Hematopoietic multipotent progenitor cell treated with erythropoietin and hydrocortisone succinate and interleukin-3 and kit ligand, for 17 days (in vitro differentiated cells): ENCODE measurements at places on chromosomes 1 and 21.

- DNase-seq: no peak
These were observed 365.5 kb upstream of the RUNX1 start for GRCh38 chr21:35414507-35415139.

DNA sequence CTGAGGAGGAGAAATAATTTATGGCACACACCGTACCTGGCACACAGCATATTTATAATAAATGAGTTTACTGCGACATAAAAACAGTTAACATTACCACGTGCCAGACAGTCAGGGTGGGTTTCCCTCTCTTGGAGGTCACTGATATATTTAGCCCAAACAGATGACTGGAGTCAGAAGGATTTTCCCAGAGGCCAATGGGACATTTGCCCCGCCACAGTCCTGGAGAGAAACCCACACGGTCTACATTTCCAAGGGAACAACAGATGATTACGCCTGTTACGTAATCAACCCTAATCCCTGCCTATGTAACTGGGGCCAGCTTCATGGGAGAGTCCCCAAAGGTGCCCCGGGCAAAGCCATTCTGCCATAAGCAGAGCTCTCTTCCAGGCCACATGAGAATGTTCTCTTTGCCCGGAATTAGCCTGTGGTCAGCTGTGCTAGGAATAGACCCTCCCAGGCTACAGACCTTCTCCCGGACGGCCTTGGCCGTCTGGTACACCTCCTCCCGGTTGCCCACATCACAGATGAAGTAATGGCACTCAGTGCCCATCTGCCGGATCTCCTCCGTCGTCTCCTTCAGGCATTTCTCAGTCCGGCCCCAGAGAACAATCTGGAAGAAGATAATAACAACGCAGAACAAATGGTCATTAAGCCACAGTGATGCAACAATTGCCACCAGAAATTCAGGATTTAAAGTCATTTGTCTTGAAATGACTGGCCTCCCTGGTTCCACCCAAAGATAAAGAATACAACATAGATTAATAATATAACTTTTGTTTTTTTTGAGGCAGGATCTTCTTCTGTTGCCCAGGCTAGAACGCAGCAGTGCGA is 37.7 kb downstream of the DHRS3 start:
- no peak for DNase-seq

DNA sequence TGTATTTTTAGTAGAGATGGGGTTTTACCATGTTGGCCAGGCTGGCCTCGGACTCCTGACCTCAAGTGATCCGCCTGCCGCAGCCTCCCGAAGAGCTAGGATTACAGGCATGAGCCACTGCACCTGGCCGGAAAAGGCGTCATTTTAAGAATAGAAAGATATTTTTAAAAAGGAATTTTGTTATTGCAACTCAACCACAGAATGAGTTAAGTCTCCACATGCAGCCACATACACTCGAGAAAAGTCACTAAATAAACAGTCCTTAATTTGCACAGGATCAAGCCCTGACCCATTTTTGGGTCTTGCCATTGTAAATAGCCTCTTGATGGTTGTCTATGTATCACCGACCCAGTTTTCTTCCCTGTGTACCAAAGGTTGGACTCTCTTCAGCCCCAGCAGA is 85.5 kb downstream of the FBXO2 start:
- no peak for DNase-seq

GRCh38 chr1:75964760-75965408 is 32.7 kb upstream of the ASB17 start:
- no peak for DNase-seq

DNA sequence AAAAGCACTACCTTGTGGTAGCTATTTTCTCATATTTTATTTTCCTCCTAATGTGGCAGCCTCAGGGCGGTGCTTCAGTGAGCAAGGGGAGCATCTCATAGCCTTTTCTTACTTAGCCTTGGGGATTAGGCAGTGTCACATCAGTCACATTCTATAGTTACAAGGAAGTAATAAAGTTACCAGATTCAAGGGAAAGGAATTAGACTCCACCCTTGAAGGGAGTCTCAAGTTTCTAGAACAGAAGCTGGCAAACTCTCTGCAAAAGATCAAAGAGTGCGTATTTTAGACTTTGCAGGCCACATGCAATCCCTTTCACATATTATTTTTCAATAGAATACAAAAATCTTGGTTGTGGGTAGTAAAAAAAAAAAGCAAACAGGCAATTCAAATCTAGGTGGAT is 350.4 kb downstream of the AMY1C start:
- DNase-seq: no peak

DNA sequence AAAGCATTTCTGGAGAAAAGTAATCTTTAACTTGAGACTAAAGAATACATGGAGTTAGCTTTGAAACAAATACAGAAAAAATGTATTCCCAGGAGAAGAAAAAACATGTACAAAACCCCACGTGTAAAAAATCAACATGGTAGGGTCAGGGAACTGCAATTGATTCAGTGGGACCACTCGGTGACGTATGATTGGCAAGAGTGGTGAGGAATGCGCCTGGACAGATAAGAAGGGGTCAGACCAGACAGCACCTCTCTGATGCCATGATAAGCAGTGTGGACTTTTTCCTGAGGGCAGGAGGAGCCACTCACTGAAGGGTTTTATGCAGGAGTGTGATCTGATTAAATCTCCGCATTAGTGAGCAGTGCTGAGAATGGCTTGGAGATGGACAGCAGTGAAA is 142.5 kb downstream of the DAB1 start:
- no peak for DNase-seq

- no peak for DNase-seq
These were observed 204.7 kb downstream of the KAZN start for GRCh38 chr1:14803002-14803789.

- no peak for DNase-seq
These were observed 236.4 kb downstream of the SPATA17 start for GRCh38 chr1:217867446-217867995.

DNA sequence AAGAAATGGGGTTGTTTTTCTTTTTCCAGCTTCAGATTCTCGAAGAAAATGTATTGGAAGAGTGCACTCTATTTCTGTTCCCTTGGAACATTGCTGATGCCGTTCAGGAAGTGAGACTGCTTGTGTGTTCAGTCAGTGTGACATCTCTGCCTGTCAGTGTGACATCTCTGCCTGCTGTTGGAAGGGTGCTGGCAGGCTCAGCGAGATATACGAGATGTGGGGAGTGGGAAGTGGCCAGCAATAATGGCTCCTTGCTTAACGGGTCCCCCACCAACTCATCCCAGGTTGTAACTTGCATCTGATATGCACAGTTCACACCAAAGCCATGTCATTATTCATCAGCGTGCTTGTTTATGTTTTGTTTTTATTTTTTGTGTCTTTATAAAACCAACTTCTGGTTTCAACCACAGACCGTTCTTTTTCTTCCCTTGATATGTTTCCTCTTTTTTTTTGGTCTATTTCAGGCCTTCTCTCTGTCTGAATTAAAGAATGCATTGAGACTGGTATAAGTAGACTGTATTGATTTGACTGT is 145.4 kb downstream of the GALNT2 start:
- no peak for DNase-seq

- no peak for DNase-seq
These were observed 436.8 kb upstream of the NR5A2 start for GRCh38 chr1:199590708-199591107.

GRCh38 chr1:201157949-201158348 is 3.7 kb upstream of the TMEM9 start:
- no peak for DNase-seq

GRCh38 chr1:220575718-220576497 is 48.0 kb downstream of the MARK1 start:
- no peak for DNase-seq

DNA sequence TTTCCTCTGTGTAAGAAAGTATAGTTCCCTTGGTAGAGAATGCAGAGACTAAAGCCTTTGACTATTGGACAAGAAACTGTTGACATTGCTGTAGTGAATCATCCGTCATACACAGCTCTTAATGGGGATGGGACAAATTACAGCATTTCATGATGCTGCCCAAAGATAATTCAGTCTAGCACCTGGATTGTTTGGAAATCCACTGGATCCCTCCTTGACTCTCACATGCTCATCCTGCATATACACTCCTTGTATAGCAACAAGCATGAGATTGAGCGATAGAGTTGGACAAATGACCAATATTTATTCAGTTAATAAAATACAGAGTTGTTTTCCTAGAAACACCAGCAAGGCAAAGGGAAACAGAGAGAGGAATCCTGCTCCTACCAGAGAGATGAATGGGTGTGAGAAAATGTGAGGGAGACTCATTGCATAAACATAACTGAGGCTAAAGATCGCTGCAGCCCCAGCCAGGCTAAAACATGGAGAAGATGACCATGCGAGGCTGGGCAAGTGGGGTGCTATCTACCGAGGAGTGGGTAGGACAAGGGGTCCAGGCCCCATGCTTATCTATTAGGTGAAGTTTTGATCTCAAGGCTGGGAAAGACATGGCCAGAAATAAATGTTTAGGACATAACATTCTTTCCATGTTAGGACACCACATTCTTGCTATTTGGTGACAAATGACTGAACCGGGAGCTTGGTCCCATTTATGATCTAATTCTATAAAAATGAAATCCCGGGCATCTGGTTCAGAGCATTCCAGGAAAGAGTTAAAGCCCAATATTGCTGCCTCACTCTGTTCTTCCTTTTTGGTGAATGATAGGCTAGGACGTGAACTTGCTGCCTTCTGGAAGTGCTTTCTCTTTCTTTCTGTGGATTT is 153.2 kb downstream of the TGFB2 start:
- no peak for DNase-seq

GRCh38 chr1:17020502-17020901 is 8.8 kb upstream of the ATP13A2 start:
- DNase-seq: no peak

DNA sequence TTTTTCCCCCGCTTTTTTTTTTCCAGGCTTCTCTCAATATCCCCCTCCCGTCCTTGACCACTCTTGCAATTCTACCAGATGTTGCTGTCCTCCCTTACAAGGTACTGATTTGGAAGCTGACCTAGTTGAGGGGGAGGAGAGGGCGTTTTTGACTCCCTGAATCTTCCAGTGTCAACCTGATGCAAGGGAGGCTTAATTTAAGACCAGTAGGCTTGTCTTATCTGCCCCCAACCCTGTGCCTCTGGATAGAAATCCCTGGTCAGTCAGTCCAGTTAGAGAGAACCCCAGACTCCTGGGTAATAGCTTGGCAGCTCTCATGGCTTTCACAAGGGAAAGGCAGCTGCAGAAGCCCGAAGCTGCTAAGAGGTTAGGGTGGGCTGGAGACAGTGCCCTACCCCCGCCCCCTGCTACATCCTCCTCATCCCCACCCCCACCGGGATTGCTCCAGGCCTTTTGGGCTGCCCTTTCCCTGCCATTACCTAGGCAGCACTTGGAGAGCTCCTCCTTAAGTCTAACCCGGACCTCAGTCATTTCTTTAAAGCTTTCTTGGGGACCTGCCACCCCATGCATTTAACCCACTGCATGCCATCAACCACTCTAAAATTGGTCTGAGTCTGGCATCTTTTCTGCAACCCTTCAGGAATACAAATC is 3.6 kb downstream of the ACKR1 start:
- no peak for DNase-seq

- DNase-seq: no peak
These were observed 213.4 kb upstream of the PTBP2 start for GRCh38 chr1:96508233-96508632.

DNA sequence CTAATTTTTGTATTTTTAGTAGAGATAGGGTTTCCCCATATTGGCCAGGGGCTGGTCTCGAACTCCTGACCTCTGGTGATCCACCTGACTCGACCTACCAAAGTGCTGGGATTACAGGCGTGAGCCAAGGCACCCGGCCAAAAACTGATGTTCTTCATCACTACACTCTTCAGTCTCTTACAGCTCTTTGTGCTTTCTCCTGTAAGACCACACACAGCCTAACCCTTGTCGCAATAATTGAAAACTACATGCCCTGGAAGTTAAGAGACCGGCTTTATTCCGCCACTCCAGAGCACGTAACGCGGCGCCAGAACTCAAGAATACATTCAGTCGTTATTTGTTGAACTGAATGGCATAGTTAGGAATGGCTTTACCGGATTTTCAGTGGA is 552 bp downstream of the GPATCH4 start:
- no peak for DNase-seq

DNA sequence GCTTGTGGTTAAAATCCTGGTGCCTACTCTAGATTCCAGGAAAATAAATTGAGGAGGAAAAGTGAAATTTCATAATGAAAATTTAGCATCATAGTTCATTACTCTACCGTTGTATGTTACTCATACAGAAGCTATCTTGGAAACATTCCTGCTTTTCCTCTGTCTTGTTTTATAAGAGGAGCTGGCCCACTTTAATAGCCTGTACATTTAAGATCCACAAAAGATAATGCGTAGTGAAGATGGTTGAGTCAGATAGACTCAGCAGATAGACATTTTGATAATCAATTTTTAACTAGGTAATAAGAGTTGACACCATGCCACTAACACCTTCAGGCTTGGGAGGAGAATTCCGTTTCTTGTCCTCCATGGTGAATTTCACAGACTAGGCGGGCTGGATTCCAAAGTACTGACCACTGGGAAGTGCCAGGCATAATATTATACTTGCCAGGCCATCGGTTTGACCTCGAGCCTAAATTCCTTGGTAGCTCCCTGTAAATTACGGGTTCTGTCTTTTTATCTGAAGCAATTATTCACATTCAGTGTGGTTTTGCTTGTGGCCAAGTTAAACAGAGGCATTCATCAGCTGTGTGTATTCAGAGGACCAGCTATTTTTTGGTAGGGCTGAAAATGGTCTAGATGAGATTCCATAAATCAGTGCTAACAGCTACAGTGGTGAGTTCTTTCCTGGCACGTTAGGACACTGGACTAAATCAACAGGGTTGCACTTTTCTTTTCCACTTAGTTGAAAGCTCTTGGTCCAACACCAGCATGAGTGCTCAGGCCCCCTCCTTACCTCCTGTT is 111.9 kb upstream of the KAZN start:
- DNase-seq: no peak

DNA sequence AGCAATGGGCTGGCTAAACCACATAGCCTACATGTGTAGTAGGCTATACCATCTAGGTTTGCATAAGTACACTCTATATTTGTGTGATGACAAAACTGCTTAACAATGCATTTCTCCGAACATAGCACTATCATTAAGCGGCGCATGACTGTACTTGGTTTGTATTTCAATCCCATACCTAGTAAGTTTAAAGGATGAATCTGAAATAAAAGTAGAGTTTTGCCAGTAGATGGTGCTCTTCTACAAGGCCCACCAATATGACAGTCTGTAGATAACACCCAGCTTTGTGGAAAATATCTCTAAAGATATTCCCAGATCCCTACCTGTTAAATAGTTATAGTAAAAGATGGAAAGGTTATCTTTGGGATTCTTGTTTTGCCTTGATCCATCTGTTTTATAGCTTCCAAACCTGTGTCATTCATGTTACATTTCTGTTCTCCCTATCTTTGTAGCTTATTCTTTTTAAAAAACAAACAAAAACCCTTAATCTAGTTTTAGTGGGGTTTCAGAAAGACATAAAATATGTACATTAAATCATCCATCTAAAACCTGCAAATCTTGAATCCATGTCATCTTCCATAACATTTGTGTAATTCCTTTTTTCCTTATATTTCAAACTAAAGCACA is 33.9 kb upstream of the ASPM start:
- peak; percentile 31 for DNase-seq

DNA sequence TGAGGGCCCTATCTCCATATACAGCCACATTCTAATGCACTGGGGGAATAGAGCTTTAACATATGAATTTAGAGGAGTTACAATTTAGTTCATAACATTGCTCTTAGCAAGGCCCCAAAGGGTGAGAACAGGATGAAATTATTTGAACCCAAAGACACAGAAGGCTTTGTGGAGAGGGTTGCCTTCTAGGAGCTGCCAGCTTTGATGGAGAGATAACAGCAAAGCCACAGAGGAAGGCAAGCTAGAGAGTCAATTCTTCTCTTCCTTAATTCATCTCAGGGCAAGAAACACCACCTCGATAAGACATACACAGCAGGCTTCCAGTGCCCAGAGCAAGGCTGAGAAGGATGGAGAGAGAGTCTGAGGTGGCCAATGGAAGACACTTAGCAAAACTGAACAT is 94.8 kb upstream of the TMPRSS15 start:
- DNase-seq: no peak
